IPS-NIHi11 (cell line): ENCODE measurements at places on chromosomes 3 and 15.

DNA sequence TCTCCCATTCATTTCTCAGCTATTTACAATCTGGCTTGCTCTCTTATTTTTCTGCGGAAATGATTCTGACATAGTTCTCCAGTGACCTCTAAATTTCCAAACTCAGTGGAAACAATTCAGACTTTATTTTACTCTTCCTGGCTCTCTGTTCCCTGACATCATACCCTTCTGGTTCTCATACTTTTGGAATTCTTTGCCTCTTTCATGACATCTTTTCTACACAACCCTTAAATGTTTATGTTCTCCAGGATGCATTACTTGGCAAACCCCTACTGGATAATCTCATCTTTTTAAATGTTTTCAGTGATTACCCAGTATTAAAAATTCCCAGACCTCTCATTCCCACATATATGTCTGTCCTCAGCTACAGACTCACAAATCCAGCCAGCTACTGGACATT, 23.9 kb upstream of the PLSCR4 start:
- DNase-seq: no peak

GRCh38 chr15:91854639-91854990, 1.1 kb downstream of the SLCO3A1 start:
- DNase-seq: no peak

DNA sequence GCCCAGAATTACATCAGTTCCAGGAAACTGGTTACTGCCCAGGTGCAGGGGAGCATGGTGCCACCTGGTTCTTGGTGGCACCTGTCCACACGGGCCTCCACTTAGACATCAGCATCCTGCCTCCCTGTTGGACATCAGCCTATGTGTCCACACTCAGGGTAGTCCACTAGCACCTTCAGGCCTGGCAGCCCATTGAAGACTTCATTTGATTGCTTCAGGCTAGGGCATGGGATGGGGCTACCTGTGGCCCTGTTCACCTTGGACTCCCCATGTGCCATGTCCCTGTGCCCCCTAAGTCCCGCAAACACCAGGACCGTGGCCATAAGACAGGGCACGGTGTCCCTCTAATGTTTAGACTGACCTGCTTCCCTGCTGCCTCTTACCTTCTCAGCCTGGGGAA, 30.9 kb downstream of the CYP8B1 start:
- no peak for DNase-seq

DNA sequence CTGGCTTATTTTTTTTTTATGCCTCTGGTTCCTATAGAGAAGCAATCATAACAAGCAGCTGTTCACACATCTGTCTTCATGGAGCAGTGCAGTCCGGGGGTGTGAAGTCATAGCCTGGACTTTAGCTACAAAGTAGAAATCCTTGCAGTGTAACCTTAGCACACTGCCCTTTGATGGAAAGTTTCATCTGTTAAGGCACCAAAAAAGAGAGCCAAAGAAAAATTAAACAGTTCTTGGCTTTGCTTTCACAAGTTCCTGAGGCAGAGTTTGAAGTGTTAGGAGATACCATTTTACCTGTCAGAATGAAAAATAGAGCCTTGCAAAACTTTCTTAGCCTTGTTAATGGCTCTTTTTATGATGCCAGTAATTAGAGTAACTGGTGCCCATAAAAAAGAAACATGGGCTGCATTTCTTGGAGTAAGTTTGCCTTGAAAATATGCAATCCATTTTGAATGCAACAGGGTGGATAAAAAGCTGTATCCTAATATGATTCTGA, 84.1 kb downstream of the PIK3R4 start:
- DNase-seq: no peak

DNA sequence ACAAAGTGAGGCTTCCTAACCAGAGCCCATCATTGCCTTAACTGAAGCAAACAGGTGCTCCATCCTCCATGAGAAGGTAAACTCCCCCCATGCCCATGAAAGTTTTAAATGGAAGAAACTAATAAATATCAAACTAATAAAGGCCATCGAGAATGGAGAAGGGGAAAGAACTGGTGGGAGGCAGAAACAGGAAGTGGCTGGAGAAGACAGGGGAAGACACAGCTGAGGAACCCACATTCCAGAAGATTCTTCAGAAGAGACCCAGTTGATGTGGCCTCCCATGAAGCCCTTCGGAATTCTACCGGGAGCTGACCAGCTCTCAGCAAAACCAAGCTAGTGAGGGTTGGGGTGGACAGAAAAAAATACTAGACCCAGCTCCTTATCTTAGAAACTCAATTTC, 41.6 kb downstream of the SH3BP5 start:
- DNase-seq: no peak

- no peak for DNase-seq
These were observed 260.7 kb downstream of the PLOD2 start for GRCh38 chr3:145900056-145900829.

- no peak for DNase-seq
These were observed 1.3 kb downstream of the SMCO1 start for GRCh38 chr3:196513697-196514349.

GRCh38 chr3:126130981-126131745, 47.2 kb upstream of the SLC41A3 start:
- no peak for DNase-seq

DNA sequence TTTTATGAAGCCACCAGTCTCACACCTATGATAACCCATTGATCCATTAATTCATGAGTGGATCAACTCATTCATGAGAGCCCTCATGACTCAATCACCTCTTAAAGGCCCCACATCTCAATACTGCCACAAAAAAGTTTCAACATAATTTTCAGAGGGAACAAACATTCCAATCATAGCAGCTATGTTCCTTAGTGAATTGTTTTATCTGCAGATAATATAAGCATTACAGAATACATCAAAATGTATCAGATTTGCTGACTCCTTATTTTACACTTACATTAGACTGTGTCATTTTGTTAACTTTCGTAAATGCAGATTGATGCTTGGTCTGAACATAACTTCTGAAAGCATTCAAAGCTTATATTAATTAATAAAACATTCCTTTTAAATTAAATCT, 155.3 kb upstream of the MBNL1 start:
- DNase-seq: no peak

GRCh38 chr15:42220216-42220615, 12.1 kb upstream of the VPS39 start:
- no peak for DNase-seq

- DNase-seq: no peak
These were observed 141.8 kb downstream of the OPA1 start for GRCh38 chr3:193734737-193735366.

DNA sequence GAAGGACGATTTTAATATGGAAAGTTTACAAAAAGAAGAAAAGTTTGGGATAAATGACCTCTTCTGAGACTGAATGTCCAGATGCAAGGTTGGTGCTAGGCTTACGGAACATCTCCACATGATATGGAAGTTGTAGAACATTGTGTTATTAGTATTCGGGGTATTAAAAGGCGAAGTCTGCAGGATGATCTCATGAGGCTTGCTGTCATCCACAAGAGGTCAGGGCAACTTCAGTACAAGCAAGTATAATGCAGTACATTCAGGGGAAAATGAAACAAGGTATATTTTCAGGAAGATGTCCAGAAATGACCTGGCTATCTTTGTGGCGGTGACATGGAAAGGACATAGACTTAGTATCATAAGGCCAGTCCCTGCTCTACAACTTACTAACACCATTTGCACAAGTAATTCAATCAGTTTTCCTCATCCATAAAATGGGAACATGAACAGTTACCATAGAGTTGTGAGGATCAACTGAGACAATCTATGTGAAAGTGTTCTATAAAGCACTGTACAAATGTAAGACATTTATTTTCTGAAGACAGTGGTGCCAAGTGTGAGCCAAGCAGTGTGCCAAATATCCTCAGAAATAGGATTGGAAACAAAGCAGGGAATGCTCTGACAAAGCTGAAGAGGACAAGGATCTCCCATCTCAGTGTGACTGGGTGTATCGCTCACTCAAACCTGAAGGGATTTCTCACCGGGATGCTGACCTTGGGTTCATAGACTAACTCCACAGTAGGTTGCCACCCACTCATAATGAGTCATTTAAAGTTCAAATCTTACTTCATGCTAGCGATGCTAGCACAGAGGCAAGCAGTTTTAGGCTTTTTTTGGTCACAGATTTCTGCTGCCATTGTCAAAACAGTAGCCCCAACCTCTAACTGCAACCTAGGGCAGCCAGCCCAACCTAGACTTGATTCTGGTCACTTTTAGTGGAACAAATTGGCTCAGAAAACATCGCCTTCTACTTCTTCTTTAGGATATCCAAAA, 118.3 kb downstream of the TIGIT start:
- no peak for DNase-seq

- DNase-seq: no peak
These were observed 20.5 kb downstream of the MRPS11 start for GRCh38 chr15:88487796-88488523.
